ENCODE measurements at places on chromosomes 3 and 15.
A peak's percentile ranks its signal among the peaks of the same experiment; 100 is the strongest.

GRCh38 chr3:39381432-39381831, 1.7 kb upstream of the SLC25A38 start:
- no peak for DNase-seq

- no peak for DNase-seq
These were observed 569.2 kb upstream of the RGMA start for GRCh38 chr15:93658026-93658816.

- DNase-seq: no peak
These were observed at the start of gene CORO2B for GRCh38 chr15:68578980-68579935. Gene CORO2B (plus strand): TSS chr15:68578993. CDS start chr15:68579263, 270 bp downstream.

GRCh38 chr3:56923526-56924224, 121.9 kb upstream of the ARHGEF3 start:
- DNase-seq: peak; percentile 65

DNA sequence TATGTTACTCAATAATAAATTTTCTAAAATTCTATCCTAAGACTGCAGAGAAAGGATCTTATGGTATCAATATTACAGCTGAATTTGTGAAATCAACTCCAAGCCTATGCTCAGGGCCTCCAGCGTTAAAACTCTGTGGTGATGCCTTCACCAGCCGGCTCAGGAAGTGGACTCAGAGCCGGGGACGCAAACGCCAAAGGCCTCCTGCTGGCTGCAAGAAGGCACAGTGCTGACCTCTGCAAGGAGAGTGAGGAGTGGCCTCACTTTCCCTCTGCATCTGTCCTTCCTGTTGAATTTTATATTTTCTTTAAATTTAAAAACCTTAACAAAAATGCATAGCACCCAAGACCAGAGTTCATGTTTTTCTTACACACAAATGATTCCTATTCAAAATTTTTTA, 48.5 kb downstream of the HERC2 start:
- no peak for DNase-seq

GRCh38 chr3:37753428-37753827, 108.3 kb upstream of the CTDSPL start:
- DNase-seq: no peak

DNA sequence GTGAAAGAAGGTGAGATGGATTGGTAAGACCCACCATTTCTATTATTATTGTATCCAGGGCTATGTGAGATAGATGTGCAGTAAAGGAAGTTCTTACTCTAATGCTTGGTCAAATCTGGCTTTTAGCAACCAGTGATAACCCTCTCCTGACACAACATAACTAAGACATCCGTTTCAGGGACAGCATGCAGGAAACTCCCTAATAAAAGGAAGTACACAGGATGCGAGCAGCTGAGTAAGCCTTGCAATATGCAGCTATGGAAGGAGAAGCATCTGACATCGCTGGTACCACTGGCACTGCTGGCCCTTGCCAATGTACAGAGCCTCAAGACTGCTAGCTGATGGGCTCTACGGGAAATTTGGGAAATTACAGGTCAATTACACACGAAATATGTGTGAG, 662.3 kb downstream of the NR2F2 start:
- no peak for DNase-seq

GRCh38 chr3:46017720-46018119, 9.6 kb downstream of the XCR1 start:
- DNase-seq: no peak

DNA sequence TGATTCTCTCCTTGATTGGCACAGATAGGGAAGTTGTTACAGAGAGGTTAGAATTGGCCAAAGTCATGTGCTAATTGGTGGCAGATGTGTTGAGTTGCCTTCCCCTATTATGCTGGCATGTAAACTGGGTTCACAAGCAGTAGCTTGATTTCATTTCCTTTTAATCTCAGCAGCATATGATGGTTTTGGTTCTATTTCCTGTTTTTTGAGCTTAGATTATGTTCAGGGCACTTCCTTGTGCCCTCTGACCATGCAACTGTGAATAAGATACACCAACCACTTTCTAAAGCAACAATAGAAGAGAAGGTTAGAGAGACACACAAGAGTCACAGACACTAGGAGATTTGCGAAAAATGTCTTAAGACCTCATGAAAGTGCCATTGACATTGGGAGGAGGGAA, 16.5 kb downstream of the HPS3 start:
- no peak for DNase-seq

DNA sequence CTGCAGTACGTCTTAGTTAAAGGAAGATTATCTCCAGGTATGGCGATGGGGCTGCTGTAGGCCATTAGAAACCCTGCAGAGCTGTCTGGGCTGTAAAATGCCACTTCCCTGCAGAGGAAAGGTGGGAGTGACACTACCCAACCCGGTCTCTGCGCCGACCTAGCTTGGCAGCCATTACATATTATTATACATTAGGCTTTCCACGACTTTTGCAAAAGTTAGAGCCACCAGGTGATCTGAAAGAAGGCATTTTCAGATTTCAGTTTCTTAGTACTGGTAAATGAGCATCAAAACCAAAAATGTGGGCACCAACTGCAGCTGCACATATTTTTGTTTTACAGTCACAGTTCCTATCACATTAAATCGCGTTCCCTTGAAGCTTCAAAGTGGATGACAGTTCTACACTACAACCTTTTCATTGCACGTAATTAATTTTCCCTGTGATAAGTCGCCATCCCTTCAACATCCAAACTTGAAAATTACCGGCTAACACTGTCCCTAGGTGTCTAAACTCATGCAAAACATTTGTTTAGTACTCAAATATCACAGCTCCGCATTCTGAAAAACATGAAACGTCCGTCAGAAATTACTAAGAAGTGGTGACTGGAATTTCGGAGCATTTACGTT, 81.4 kb upstream of the CHD2 start:
- no peak for DNase-seq

- no peak for DNase-seq
These were observed 132.1 kb upstream of the TRIM42 start for GRCh38 chr3:140545756-140546155.

DNA sequence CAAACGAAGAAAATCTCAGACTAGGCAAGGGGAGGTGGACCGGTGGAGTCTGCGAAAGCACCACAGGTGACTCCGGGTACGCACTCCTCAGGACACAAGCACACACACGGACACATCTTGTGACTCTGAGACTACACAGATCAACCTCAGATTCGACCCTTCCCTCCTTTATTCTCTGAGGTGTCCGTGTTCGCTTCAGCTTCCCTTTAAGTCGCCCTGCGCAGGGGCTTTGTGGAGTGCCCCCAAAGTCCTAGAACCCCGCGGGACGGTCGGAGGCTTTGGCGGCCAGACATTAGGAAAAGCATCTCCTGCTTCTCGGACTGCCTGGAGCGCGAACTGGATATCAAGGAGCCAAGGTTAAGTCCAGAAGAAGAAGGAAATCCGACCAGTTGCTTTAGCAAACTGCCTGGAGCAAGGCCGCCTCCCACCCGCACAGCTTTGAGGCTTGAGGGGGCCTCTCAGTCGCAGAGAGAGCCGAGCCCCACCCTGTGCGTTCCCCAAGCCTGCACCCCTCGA, 730 bp downstream of the DGKG start:
- DNase-seq: no peak

DNA sequence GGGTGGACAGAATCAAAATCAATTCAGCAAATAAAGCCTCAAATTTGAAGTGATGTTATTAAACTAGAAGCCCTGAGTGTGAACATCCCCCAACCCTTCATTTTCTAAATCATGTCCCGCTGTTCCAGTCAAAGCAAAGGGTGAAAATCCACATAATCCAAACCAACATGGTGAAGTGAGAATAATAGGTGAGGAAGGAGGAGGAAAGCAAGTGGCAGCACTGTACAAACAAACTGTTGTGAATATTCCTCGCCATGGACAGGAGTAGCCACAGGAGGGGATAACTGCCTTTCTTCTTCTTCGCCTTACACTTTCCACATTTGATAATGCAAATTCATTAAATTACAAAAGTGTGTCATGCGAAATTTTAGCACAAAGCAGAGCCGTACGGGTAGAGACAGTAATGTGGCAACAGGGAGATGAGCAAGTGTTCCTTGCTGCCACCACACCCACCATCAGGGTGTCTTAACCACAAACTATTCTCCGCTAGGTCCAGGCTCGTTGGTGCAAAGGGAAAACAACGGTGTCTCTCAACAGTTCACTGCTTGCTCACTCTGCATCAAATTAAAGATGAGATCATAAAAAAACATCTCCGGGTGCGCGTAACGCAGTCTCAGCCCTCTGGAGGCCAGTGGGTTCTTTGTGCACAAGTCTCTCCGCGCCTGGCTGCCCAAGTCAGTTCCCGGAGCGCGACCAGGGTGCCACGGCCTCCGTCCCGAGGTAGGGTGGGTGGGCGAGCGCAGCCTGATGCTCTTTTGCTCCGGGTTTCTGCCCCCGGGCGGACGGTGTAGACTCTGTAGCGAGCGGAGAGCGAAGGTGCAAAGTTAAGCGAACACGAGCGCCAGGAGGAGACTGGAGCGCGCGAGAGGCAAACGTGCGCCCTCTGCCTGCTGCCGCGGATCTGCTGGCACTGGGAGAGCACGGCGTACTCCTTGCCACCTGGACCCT, 6.7 kb downstream of the EPHA3 start:
- DNase-seq: peak; percentile 1

DNA sequence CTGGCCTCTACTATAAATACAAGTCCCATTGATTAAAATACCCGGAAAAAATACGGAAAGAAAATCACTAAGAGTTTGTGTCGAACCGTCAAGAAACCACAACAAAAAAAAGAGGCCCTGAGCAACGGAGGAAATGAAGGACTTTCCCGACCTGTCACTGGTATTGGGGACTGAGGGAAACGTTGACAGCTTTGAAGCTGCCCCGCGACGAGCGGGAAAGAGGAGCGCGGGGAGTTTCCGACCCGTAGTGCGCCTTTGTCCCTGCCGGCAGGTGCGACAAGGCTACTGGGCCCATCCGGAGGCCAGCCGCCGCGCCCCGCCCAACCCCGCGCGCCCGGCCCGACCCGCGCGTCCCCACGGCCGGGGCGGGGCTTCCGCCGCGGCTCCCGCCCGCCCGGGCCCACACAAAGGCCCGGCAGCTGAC, 416 bp downstream of the PBRM1 start:
- DNase-seq: peak; percentile 54

DNA sequence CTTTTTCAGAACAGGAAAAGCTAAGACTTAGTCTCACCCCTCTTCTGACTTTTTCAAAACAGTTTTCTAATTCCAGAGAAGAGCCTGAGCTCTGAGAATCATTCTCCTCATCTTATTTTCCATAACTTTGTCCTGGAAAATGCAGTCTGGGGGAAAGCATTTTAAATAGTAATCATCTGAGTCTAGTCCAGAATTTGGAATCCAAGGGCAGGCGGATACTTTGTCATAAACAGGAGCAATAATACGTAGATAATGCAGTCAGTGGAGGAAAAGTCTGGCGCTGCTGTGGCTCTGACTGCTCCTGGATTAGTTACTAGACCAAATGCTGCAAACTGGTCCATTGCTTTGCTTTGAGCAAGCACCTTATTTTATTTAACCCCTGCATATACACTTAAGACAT, 285.0 kb downstream of the THSD4 start:
- DNase-seq: no peak

DNA sequence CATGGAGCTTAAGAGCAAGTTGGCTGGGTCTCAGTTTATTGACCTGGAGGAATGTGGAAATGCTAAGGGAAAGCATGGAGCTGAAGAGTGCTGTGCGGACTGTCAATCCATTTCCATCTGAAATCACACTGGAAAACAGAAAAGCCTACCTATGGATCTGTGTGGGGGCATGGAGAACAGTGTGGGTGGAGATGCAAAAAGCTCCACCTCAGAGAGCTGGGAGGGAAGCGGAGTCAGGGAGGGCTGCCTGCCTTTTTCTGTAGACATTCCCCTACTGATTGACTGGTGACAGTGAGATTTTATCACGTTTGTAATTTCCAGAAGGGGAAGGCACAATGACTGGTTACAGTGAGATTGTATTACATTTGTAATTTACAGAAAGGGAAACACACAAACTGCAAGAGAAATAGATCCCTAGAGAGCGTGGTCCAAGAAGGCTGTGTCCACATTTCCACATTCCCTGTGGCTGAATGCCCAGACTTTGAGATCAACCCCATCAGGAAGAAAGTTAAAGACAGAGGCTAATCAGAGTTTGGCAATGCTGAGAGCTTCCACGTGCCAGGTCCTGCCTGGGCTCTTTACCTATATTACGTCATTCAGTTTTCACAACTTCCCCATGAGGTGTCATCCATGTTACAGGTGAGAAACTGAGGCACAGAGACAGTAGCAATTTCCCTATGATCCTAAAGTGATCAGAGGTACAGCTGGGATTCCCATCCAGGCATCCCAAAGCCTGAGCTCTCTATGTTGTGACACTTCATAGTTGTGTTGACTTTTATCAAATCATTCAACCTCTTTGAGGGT, 67.7 kb upstream of the NSMCE3 start:
- no peak for DNase-seq

DNA sequence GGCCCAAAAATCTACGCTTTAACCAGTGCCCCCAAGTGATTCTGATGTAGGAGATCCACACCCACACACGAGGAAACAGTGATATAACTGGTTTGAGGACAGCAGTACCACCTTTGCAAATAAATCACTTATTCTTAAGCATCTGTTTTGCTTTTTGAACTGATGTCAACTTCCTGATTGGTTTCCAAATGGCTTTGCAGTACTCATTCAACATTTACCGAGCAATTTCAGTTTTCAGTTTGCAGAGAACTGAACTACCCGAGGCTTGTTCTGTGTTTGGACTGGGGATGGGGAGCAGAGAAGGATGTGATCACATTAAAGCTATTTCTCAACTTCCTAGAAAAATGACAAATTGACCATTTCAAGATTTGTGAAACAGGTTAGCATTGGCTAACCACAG, 1.1 kb upstream of the GYG1 start:
- no peak for DNase-seq

- DNase-seq: no peak
These were observed 15.2 kb downstream of the GK5 start for GRCh38 chr3:142210144-142210543.

GRCh38 chr3:115092220-115092791, 54.8 kb downstream of the ZBTB20 start:
- peak; percentile 65 for DNase-seq

GRCh38 chr15:41847206-41847605, 8.6 kb downstream of the PLA2G4B start:
- no peak for DNase-seq

- DNase-seq: no peak
These were observed 190.8 kb downstream of the XXYLT1 start for GRCh38 chr3:195080125-195080524.

GRCh38 chr3:137796993-137797392, 32.9 kb downstream of the SOX14 start:
- DNase-seq: no peak

DNA sequence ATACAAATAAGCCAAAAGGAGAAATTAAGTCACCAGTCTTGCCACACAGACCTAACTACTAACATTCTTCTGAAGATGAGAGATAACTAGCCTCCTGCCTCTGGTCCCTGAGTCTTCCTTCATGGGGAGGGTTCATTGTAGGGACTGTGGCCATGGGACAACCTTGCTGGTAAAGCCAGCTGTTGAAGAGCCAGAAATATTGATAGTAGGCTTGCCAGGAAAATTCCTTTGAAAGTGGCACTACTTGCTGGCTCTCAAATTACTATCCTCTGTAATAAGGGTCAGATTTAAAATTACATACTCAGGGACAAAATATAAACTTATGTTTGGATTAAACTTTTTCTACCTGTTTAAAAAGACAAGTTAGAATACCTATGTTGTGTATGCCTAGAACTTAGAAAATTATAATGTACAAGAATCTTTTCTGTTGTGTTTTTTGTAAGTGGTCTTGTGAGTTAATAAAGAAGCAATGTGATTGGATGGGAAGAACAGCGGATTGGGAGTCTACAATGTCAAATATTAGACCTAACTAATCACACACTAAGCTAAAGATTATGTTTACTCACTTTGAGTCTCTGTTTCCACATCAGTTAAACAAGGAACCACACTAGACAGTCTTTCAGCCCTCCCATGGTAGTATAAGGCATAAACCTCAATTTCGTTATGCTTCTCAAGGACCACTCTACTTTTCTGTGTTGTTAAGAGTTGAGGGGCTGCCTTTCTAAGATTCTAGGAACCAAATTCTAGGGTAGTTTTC, 60.0 kb upstream of the TRIM71 start:
- DNase-seq: no peak
